ENCODE measurements at places on chromosomes 12 and 14.
A peak's percentile ranks its signal among the peaks of the same experiment; 100 is the strongest.

DNA sequence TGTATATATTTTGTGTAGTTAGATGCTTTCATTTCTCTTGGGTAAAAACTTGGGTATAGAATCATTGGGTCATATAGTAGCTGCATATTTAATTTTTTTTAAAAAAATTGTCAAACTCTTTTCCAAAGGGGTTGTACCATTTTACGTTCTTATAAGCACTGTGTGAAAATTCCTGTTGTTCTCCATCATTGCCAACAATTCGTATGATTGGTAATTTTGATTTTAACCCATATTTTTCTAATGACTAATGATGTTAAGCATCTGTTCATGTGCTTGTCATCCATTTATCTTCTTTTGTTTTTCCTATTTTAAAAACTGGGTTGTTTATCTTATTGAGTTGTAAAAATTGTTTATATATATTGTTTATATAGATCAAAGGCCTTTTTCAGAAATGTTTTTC lies 77.4 kb downstream of the OTOGL start:
- DNase-seq: no peak

- no peak for DNase-seq
Measured at GRCh38 chr14:56195704-56196103, 77.5 kb downstream of the PELI2 start.

DNA sequence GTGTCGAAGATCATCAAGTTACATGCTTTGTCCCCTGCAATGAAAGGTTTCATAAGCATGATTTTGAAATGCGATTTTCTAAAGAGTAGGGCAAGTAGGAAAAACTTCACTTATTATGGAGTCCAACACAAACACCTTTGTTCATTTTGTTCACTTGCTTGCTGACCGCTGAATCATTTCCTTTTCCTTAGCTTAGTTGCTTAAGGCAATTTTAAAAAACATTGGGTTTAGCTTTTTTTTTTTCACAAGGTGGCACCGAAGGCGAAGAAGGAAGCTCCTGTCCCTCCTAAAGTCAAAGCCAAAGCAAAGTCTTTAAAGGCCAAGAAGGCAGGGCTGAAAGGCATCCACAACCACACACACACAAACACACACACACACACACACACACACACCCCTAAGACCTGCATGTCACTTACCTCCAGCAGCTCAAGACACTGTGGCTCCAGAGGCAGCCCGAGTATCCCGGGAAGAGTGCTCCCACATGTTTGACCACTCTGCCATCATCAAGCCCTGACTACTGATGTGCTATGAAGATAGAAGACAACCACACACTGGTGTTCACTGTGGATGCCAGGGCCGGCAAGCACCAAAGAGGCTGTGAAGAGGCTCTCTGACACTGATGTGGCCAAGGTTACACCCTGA lies 11.4 kb downstream of the MANSC1 start:
- peak; percentile 71 for DNase-seq

DNA sequence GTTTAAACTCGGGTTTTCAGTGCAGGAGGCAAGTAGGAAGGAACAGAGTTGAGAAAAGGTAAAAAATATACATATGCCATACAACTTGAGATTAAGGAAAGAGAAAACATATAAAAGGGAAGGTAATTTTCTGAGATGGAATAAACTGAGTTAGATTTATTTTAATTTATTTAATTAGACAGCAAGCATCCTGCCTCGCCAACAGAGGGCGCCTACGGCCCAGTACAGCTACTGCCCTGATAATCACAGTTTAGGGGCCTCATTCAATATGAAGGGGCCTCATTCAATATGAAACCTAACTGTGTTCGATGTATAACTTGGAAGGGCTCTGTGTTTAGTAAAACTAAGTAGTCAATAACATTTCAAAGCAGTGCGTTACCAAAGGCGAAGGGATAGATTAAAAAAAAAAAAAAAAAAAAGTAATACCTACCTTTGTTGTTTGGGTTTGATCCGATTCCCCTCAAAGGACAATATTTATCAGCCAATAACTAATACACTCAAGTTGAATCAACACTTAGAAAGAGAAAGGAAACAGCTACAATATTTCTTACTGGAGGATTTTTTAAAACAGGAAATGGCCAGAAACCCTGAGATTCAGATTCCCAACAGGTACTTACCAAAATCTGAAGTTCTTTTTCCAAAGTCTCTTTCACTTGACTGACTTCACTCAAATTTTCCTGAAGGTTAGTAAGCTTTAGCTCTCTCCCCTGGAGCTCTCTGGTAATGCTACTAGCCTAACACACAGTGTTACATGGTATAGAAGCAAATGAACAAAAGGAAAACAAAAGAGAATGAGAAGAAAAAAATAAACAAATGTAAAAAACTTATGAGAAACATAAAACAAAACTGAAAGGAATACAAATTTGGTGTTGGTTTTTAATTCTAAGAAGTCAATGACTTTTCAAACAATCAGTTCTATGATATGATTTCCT lies 70.0 kb upstream of the VPS33A start:
- no peak for DNase-seq

DNA sequence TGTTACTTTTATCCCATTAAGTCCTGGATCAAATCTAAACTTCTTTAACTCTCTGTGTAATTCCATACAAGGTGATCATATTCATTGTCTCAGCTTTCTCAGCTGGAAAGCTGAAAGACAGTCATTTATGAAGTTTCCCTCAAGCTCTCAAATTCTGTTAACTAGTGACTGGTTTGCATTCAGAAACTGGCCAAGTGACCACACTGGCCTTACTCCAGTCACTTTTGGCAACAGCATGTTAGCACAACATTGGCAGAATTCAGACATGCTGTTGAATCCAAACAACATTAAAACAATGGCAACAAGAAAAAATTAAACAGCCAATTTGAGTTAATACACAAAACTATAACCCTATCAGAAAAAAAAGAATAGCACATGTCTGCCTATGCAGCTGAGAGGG lies 343.3 kb downstream of the MDGA2 start:
- no peak for DNase-seq

GRCh38 chr14:95363468-95363954 lies 43.8 kb upstream of the CLMN start:
- DNase-seq: no peak

GRCh38 chr14:101364503-101365328 lies 196.6 kb upstream of the DIO3 start:
- no peak for DNase-seq

DNA sequence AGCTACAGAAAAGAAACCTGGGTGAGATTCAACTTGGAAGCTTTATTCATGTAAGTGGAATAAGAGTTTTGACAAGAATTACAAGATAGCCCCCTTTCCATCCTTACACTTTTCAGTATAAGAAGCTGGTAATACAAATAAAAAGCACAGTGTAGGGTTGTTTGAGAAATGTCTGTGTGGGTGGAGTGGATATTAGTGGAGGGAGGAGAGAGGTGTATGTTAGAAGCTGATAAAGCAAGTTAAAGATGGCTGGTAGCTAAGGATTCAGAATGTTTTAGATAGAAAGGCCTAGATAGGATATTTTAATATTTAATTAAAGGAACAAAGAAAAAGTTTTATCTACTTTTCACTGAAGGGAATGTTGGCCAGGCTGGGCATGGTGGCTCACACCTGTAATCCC lies 12.5 kb downstream of the CFAP54 start:
- no peak for DNase-seq

DNA sequence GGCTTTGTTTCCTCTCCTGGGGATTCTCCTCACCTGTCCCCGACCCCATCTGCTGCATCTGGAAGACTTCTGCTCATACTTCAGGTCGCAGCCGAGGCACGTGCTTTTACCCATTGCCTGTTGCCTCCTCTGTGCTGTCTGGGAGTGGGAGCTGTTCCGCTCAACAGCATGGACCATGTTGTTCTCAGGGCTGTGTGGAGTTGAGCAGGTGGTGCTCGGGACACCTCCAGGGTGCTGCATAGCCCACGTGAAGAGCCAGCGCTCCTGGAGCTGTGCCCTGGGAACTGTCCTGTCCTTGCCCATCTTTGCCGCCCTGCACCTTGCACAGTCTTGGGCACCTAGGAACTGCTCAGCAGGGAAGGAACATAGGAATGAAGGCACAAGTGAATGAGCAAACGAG lies 62.4 kb downstream of the IQSEC3 start:
- DNase-seq: no peak

- no peak for DNase-seq
Measured at GRCh38 chr12:96195845-96196451, 1.8 kb downstream of the ELK3 start.

- no peak for DNase-seq
Measured at GRCh38 chr14:55581342-55581771, 1.4 kb downstream of the KTN1 start.

DNA sequence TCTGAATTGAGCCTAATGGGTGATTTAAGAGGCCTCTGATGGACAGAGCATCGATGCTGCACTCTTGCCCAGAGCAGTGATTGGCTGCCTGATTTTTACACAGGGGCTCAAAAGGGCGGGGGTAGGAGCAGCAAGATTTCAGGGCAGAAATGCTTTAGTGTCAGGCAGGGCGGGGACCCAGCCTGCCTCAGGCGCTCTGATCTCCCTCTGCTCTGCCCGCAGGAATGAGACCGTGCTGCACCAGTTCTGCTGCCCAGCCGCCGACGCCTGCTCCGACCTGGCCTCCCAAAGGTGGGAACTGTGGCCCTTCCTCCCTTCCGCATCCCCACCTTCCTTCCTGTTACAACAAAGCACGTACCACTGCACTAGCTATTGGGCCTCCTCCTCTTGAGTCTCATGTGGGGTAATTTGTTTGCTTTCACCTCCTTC lies 32.4 kb downstream of the IQSEC3 start:
- no peak for DNase-seq

DNA sequence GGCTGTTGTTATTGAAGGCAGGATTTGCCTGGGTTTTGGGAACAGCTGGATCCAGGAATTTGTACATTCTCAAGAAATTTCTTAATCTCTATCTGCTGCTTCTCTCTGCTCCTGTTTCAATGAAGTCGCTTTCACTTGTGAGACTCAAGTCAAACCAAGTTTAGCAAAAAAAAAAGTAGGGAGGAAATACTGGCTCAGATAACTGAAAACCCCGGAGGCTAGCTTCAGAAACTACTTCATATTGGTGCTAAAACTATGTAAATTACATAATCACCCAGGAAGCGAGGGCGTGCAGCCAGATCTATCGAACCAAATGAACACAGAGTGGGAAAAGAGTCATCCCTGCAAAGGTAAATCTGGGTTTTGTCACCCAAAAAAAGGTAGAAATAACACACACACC lies 68.3 kb upstream of the FICD start:
- DNase-seq: no peak

GRCh38 chr12:115362339-115362976 lies 678.5 kb upstream of the TBX3 start:
- no peak for DNase-seq

DNA sequence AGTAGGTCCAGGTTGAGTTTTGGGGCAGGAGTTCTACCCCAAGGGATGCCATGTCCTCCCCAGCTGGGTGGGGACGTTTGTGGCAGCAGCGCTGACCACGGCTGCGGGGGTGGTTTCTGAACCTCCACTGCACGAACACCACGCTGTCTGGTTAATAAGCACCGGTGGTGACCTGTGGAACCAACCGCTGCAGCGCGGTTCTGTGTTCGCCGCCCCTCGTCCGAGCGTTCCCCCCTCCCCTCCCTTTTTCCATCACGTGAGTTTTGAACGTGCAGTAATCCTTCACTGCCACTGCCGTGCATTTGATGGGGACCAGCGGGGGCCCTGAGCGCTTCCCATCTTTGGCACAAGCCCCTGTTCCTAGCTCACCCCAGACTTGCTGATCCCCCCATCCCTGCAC lies 6.4 kb upstream of the ADSS1 start:
- no peak for DNase-seq

DNA sequence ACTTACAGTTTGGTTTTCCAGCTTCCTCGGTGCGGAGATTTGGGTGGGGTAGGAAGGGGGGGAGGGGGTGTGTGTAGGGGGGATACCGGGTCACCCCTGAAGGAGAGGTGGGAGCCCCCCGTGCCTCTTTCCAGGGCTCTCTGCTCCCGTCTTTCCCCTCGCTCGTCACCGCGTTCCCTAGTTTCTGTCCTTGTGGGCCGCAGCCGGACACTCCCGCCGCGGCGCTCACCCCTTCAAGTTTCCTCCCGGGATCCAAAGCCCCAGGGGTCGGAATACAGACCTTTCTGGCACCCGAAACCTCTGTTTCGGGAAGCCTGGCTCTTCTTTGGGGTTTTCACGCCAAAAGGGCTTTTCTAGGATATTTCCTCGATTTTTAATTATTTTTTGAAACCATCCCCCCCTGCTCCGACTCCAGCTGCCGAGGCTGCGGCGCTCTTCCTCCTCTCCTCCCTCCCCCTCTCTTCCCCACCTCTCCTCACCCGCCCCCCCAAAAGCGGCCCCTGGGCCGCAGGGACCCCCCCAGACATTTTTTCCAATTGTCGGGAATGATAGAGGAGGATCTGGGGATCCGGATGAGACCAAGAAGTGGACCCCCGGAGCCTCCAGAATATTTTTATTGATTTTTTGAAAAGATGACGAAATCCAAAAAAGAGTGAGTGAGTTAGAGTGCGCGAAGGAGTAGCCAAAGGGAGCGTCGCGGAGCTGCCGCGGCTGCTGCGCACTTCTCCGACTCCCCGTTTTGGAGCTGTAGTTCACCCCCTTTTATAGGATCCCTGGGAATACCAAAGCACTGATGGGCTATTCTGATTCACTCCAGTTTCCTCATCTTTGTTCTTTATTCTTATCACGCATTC lies 1.7 kb downstream of the CCND2 start:
- DNase-seq: no peak
